Renal cortex interstitium (tissue), 15 donors: ENCODE measurements at places on chromosomes 3 and 15.

- no peak for DNase-seq
These were observed 419.4 kb downstream of the RBMS3 start for GRCh38 chr3:29700256-29700655.

DNA sequence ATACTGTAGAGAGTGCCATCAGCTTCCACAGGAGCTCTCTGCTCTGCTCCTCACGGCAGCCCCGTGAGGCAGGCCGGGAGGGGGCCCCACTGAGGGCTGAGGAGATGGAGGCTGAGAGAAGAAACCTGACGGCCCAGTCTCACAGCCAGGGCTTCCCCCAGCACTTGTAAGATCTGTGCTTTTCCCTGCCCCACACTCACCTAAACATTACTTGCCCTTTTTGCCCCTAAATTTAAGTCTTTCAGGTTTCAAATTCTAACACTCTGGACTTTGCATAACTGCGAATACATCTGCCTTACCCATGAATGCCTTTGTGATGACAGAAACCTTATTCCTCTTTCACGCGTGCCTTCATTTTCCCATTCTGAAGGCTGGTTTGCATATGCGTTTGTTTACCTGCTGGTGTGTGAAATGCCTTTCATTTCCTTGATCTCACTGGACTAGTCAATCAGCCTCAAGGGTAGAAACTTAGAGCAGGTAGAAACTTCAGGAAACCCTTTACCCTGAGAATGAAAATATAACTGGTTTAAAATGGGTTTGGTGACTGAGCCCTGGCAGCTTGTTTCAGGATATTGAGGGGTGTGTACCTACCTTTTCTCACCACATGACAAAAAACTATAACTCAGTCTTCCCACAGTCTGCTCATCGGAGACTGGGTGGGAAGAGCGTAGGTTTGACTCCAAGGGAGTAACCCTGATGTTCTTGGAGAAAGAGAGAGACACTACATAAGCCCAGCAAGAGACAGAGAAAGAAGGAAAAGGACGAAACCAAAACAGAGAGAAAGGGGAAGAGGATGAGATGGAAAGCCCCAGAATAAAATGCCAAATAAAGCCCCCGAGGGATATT is 20.1 kb downstream of the SLC12A8 start:
- DNase-seq, result no peak

GRCh38 chr3:108287146-108287545 is 9.2 kb upstream of the HHLA2 start:
- no peak for DNase-seq

DNA sequence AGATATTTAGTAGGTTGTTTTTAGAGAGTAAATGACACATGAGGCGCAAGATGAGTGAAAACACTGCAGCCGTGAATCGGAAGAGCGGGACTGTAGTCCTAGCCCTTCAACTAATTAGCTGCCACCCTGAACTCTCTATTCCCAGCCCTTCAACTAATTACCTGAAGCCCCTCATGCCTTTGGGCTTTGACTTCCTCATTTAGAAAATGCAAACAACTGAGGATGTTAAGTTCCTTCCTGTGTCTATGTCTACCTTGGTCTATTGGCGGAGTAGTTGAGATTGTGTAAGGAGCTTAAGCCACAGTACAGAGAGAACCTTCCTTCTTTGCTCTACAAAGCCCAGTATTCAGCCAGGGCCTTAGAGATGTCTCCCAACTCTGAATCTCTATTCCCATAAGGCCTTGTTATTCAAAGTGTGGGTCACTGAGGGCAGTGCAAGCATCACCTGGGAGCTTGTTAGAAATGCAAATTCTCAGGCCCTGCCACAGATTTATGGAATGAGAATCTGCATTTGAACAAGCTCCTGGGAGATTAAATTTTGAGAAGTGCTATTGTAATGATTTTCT is 71.8 kb upstream of the SCN5A start:
- no peak for DNase-seq

DNA sequence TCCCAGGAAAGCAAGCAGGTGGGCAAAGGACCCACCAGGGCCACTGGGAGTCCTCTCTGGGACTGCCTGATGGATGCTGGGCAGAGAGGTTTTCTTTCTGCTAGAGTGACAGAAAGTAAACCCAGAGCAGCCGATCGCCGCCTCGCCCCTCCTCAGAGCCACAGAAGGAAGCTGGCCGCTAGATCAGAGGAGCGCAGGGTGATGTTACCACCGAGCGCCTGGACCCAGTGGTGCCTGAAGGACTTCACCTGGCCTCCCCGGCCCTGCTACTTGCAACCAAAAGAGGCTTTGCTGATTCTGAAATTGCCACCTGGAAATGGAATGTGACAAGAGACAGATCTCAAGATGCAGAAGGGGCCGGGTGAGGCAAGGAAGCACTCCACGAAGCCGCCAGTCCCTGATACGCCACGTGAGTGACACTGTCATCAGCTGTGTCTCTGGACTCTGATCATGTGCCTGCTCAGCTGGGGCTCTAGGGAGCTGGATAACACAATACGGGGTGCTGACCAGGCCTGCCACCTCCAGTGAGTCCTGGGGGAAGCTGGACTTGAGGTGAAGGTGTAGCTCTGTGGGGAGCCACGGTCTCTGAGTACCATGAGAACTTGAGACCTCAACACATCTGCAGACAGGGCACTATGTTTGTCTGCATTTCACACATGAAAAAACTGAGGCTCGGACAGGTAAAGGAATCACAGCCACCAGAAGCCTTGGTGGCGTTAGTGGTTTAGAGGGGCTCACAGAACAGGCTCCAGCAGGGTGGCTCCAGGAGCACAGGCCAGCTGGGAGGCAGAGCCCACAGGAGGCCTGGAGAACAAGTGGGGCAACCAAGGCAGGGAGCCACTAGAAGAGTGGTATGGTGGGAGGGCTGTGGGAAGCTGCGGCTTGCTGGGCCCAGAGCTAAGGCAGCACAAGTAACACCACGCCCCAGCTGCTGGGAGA is 137.9 kb upstream of the PRR20G start:
- no peak for DNase-seq

DNA sequence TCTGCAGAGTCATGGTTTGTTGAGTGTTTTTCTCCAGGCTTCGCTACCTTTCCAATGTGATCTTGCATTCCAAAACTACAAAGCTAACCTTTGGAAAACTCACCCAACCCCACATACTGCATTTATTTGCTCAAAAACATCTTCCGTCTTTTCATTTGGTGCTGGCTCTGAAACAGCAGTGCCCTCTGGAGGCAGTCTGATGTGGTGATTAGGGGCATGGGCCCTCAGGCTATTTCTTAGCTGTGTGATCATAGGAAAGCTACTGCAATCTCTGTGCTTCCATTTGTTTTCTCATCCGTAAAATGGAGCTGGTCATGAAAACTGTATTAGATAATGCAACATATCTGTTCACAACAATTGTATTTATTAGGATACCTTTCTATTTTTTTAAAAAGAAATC is 47.0 kb downstream of the MTHFS start:
- no peak for DNase-seq

- no peak for DNase-seq
These were observed 26.7 kb upstream of the PLA2G4D start for GRCh38 chr15:42121021-42121420.

GRCh38 chr15:40875991-40876730 is 2.1 kb upstream of the RHOV start:
- DNase-seq, result no peak
